K562 (cell line): ENCODE measurements at places on chromosomes 4 and X.

DNA sequence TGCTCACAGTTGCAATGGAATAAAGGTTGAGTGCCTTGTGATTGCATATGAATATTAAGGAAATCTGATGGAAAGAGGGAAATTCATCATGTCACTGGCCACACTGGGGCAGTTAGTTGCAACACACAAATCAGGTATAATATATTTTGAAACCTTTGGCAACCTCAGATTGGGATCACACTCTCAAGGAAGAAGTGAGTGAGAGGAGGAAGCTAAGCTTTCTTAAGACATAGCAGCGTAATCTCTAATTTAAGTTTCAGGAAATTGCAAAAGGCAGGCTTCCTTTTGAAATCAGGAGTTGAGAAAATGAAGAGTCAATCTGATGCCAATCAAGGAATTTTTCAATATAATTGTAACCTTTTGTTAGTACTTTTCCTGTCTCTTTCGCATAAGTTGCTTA, 12.3 kb upstream of the CLTRN start:
- no peak for DNase-seq

- DNase-seq, result no peak
Observed at GRCh38 chrX:133859860-133860259, 125.5 kb downstream of the GPC3 start.

DNA sequence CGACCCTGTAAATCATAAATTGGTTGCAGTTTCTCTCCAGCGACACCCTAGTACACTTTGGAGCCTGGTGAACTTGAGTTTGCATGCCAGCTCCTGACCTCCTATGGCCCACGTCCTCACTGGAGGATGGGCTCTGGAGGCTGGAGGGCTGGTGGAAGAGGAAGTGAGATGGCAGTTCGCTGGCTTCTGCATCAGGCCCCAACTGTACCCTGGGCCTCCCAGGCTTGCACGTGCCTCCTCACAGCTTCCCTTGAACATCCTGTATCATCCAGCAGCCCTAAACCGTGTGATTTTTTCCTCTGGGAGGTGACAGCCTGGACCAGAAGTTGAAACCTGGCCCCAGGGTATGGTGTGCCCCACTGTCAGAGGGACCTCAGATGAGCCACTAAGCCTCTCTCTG, 78.5 kb downstream of the HTRA3 start:
- no peak for DNase-seq

DNA sequence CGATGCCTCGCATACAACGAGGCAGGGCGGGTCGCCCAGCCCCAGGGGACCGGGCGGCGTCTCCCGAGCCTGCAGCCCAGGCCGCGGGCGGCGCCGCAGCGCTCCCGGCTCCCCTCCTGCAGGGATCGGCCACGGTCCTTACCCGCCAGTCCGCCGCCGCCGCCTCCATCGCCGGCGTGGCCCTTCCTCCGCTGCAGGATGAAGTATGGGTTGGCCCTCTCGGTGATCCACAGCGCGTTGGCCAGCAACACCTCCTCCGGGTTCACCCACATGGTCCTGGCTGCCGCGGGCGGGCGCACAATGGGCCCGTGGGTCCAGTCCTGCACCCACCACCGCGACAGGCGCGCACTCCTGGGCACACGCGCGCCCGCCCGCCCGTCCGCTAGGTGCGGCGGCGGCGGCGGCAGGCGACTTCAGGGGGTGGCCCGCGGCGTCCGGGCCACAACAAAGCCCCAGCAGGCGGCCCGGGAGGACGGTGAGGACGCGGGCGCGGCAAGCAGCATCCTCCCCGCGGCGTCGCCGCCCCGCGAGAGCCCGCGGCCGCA, 339 bp downstream of the TBC1D9 start:
- DNase-seq, result no peak

- DNase-seq, result no peak
Observed at GRCh38 chr4:107036584-107037198, 578 bp upstream of the DKK2 start.

DNA sequence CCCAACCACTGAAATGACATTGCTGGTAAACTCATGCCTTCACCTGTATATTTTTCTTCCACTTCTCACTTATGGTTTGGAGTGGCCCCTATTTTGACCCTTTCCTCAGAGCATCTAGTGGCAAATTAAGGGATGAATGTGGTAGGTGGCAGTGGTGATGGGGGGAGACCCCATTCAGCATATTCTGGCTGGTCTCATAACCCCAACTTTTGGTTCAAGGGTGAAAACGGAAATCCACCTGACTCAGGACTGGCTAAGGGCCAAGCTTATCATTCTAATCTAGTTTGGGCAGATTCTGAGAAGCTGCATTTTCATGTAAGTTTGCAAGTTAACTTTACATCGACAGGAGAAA, 47.0 kb upstream of the NSUN7 start:
- no peak for DNase-seq

GRCh38 chr4:187782286-187782824, 213.2 kb upstream of the ZFP42 start:
- no peak for DNase-seq

DNA sequence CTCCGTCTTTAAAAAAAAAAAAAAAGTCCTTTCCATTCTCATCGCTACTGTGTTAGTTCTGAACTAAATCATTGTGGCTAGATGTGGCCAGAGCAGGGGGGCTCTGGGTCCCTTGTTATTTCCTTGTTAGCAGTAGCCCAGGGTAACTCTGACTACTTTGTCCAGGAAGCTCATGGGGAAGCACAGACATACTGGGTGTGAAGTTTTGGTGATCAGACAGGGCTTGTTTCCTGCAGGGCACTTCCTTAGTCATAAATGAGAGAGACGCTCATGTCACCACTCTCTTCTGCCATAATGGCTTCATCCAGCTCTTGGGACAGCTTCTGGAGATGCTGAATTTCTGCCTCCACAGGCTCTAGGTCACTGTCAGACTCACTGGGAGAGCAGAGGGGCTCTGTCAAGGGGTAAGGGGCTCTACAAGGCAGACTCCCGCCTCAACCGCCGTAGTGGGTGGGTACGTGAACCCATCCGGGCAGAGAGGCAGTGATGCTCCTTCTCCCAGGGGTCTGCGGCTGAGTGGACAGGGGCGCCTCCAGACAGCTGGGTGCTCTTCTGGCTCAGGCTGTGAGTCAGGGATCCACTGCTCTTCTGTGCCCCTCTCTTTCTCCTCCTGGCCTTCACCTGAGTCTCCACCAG, 12.9 kb downstream of the STIM2 start:
- no peak for DNase-seq

- no peak for DNase-seq
Observed at GRCh38 chr4:112766422-112766821, 129.5 kb downstream of the LARP7 start.

DNA sequence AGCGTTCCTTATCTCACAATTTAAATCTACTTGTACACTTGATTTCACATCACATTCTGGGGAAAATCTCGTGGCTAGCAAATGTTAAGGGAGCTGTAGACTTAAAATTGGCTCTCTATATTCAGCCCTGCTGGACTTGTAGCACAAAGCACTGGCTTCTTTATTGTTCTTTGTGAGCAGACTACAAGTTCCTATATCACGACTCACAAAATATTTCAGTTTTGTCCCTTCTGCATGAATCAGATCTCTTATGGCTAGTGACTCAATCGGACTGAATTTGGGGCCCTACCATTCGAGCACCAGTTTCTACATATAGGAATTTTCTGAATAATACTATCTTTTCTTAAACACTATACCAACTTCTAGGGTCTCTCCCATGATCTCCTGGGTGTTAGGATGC, 390.1 kb downstream of the ADAM29 start:
- no peak for DNase-seq
